Left kidney (tissue), 8 donors: ENCODE measurements at places on chromosomes 2 and 18. TPM values are rescaled to one million over a fixed set of nuclear protein-coding genes. Genes with fewer than 3 reads are reported as not detected.

The ZNF532 gene
- polyA plus RNA-seq = 112 TPM

The TMEM200C gene
- 1.4 TPM for polyA plus RNA-seq

The EMX1 gene
- 37.9 TPM for polyA plus RNA-seq

The NRBP1 gene
- polyA plus RNA-seq = 132 TPM

The PID1 gene
- polyA plus RNA-seq = 5.4 TPM

The ARHGEF4 gene
- polyA plus RNA-seq = 6.6 TPM

The SLC5A7 gene
- 1.3 TPM for polyA plus RNA-seq

The ARHGAP15 gene
- polyA plus RNA-seq = 3.7 TPM

The TTN gene
- polyA plus RNA-seq = 1.2 TPM
